ENCODE measurements at places on chromosomes 3 and 15.

- DNase-seq = no peak
Measured at GRCh38 chr15:45962733-45963132, 327.9 kb downstream of the SQOR start.

GRCh38 chr3:65098400-65098799, 410.6 kb upstream of the ADAMTS9 start:
- no peak for DNase-seq

DNA sequence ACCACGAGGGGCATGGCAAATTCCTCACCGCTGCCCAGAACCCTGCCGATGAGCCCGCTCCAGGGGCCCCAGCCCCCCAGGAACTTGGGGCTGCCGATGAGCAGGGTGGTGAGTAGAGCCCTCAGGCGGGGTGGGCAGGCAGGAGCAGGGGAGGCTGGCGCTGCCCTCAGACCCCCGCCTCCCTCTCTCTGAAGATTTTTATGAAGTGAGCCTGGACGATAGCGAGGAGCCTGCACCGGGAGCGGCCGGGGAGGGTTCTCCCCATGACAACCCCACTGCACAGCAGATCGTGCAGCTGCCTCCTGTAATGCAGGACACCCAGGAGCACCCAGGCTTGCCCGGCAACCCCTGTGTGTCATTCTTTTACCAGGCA, 56.7 kb upstream of the UBE2Q2 start:
- DNase-seq = no peak

DNA sequence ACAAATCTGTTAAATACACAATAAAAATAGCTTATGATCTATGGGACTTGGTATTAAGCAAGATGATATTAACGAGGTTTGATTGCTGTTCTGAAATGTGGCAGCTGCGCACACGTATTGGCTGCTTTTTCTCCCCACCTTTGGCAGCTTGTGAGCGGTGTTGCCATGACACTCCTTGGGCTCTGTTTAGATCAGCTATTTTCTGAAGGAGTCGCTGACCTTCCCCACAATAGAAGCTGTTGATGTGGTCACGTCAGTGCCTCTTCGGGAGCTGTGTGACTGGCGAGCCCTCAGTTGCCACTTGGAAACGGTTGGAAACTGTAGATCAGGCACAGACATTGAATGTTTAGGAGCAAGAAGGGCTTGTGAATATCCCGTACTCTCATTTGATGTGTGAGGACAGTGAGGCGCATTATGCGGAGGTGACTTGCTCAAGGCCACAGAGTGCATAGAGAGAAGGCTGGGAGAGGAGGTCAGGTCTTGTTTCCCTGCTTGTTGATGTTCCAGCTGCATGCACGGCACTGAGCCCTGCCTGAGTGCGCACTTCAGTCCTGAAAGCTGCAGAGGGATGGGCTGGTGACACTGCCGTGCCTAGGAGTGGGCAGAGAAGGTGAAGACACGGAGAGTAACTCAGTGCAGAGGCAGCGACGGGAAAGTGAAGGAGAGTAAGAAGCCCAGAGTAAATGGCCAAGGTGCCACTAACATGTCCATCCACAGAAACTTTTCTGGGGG, 198.4 kb downstream of the LPP start:
- no peak for DNase-seq

DNA sequence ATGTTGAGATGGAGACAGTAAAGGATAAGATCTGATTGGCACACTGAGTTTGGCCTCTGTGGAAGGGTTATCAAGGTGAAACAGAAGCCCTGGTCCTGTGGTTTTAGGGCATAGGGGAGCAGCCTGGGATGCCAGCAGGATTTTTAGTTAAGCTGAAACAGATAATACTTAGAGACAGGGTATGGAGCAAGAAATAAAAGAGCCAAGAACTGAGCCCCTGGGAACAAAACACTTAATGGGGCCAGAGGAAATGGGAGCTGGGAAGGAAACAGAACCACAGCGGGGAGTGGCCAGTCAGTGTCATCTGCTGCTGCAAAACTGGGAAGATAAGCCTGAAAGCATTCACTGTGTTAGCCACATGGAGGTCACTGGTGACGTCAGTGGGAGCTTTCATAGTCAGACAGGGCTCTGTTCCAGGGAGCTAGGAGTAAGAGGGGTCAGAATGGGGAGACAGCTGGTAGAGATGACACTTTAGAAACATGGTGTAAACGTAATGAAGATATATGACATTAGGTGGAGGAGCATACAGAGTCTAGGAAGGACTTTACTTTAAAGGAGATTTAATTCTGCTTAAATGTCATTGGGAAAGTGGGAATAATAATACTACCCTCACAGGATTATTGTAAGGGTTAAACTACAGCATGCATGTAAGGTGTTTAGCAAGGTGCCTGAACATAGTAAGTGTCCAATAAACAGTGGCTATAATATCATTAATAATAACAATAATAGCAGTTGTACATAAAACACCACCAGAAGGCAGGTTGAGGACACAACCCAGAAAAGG, 172.7 kb upstream of the CTNNB1 start:
- no peak for DNase-seq

DNA sequence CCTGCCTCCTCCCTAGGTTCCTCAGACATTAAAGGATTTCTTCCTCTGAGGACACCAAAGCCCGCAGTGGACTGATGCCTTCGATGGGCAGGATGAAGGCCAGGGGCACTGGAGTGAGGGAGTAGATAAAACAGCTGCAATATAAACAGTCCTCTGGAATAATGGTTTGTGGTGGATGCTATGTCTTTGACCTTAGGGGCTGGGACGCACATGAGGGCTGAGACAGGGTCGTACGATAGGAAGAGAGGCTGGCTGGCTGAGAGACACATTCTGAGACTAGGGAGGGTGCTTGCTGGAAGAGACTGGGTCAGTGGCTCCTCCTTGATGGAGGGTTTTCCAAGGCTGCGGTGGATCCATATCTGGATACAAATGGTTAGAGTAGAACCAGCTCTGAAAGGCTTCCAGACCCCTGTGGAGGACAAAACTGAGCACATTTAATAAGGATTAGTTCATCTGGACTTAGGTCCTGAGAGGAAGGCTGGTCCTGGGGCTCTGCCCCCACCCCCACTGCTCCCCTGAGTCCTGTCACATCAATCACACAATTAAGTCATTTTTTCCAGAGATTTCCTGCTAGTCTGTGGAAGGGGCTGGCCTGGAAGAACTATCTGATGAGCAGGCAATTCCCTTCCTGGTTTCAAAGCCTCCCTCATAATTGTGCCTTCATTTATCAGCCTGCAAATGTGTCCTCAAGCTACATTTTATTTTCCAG, 15.8 kb downstream of the TBC1D21 start:
- DNase-seq = no peak

GRCh38 chr3:139764936-139765335, 87.2 kb upstream of the NMNAT3 start:
- DNase-seq = no peak

DNA sequence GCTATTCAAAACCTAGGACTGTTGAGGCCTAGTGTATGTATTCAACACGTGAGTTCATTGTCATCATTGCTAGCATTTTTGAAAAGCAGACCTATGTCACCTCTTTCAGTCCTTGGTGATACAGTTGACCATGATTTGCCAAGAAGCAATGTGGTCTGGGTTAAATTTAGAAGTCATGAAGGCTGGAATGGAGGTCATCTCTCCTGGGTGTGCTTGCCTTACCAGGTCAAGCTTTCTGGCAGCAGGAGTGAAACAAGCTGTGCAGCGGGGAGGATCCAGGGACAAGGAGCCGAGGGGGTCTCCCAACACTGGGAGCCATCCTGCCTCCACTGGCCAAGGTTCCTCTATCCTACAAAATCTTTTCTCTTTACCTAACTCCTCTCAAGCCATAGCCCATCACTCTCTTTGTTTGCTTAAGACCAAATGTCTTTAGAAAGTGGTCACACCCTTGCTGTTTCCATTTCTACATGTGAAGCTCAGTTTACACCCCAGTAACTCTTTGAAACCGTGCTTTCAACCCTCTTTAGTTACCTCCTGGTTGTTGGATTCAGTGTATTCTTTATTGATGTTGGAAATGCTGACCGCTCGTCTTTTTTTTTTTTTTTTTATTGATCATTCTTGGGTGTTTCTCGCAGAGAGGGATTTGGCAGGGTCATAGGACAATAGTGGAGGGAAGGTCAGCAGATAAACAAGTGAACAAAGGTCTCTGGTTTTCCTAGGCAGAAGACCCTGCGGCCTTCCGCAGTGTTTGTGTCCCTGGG, 40.0 kb downstream of the SLC28A2 start:
- DNase-seq = no peak

DNA sequence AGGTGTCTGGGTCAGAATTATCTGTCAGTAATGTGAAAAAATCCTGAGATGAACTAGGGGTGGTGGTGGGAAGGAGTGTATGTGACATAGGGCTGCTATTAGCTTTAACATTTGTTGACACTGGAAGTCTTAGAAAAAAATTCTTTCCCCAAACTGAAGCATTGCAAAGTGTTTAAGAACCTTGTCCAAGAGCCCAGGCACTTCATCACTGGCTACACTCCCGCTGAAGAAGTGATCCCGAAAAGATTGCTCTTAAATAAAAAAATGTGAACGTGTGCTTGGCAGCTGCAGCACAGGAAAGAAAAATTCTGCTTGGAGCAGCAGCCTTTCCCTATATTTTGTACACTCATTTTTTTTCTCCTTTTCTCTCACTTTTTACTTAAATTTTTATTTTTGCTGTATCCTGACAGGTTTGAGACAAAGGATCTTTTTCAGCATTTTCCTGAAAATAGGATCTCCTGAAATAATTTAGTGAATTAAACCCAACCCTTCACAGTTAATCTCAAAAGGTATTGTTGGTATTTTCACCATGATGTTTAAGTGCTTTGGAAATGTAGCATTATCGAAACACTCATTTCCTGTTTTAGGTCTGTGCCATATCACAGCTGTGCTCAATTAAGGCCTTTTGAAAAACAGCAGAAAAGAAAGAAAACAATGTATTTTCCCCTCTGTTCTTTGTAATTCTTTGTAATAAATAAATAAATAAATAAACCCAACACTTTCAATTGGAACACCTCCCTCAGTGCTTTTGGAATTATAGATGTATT, 477.6 kb downstream of the ZNF385D start:
- DNase-seq = no peak

- no peak for DNase-seq
Measured at GRCh38 chr15:33242165-33242564, 47.7 kb upstream of the FMN1 start.

DNA sequence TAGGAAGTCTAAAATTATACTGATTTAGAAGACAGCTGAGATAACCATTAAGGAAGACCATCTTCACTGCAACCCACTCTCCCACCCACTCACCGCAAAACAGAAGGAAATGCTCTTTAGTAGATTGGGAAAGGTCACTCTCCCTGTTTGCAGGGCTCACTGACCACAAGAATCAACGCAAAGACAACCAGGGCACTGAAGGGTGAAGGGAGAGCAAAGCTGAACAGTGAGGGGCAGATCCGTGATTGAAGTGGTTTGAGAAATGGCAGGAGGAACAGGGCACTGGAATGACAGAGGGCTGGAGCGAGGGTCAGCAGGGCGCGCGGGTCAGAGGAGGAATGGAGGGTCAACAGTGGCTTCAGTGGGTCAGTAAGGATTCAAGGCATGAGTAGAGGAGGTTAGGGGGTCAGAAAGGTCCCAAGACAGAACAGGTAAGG, 520 bp downstream of the MESD start:
- no peak for DNase-seq
